ENCODE measurements at places on chromosomes 11 and 22.

- no peak for DNase-seq
Observed at GRCh38 chr11:96373826-96374225, 15.9 kb downstream of the CCDC82 start.

- peak; percentile 51 for DNase-seq
Observed at GRCh38 chr22:49825944-49826602, 1.6 kb downstream of the BRD1 start.

DNA sequence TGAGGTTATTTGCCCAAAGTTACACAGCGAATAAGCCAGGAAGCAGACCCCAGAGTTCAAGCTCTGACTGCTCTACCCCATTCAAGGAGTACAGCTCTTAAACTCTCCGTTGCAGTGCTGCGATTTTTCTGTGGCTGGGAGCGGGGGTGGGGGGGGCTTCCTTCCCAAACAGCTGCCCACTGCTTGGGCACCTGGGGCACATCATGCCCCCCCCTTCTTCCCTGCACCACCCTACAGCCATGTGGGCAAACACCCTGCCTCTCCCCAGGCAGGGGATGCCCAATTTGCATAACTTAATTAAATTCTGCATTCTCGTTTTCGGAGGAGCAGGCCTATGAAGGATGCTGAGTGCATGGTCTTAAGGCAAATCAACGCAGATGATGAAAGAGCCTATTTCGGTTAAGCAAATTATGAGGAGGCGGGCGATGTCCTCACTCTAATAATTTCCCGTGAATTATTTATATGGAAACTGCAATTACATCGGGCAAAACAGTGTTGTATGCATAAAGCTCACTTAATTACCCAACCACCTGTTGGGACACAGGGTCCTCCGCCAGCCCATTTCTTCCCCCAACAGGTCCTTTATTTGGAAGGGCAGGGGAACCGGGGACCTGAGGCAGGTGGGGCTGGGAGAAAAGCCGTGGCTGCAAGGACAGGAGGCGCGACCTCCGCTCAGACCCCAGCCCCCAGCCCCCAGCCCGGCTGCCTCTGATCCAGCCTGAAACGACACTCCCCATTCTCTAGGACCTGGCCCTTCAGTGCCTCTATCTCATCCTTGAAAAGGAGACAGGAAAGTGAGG is 610.5 kb downstream of the BUD13 start:
- no peak for DNase-seq

- DNase-seq = no peak
Observed at GRCh38 chr11:75762885-75763284, 5.7 kb upstream of the DGAT2 start.

DNA sequence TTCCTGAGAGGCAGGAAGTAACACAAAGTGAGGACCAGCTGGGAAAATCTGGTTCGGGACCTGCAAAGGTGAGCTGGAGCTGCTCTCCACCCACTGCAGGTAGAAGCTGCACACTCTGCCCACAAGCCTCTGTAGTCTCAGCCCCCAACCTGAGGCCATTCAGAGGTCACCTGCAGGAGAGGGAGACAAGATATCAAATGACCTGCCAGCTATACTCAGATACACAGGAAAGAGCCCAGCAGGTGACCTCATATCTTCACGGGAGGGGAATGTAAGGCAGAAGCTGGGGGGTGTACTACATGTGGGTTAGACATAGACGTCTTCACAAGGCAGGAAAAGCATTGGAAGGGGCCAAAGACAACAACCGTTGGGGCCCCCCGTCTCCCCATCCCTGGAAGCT is 86.1 kb downstream of the APIP start:
- DNase-seq = no peak

DNA sequence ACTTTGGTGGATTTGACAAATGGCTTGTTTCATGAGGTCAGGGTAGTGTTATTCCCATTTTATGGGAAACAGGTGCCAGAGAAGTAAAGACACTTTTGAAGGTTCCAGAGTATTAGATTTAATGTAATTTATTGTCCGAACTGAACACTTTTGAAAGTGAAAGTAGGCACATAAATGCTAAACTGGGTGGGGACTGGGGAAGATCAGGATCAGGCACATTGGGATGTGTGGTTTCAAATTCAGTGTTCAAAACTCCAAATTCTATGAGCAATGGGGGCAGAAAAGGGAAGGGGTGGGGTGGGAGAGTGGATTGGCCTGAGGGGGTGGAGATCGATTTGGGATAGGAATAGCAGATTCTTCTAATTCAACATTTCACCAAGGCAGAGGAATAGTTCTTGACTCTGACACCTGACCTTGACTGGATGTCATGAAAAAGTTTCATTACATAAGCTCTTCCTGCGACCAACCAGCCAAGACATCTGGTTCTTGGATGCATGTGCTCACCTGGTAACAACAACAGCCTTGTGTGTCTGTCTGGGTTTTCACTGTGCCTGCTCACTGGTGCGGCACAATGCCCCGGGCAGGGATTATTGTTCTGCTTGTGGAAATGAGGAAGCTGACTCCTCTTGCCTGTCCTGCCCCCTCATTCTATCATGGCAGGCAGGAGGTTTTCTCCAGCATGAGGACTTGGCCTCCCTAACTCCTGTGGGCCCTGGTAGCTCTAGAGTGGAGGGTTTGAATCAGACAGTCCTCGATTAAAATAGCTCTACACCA is 10.8 kb downstream of the PPFIBP2 start:
- no peak for DNase-seq

DNA sequence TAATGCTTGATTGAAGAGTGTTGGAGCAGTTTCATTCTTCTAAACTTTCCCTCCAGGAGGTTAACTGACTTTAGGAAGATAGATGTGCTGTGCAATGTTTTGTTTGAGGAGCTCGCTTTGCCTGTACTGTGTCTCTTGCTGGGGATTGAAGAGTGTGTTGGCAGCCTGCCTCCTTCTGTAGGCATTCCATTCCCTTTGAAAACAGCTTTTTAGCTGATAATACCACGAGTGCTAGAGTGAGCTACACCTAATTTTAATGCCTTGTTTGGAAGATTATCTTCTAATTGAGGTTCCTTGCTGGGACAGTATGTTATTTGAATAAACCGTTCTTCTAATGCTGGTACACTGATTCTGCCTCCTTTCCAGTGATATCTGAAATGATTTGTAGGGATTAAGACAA is 7.2 kb downstream of the DDX10 start:
- no peak for DNase-seq

GRCh38 chr11:86632499-86633269 is 39.7 kb downstream of the ME3 start:
- DNase-seq = no peak

- DNase-seq = no peak
Observed at GRCh38 chr11:11808992-11809615, 32.7 kb upstream of the USP47 start.

DNA sequence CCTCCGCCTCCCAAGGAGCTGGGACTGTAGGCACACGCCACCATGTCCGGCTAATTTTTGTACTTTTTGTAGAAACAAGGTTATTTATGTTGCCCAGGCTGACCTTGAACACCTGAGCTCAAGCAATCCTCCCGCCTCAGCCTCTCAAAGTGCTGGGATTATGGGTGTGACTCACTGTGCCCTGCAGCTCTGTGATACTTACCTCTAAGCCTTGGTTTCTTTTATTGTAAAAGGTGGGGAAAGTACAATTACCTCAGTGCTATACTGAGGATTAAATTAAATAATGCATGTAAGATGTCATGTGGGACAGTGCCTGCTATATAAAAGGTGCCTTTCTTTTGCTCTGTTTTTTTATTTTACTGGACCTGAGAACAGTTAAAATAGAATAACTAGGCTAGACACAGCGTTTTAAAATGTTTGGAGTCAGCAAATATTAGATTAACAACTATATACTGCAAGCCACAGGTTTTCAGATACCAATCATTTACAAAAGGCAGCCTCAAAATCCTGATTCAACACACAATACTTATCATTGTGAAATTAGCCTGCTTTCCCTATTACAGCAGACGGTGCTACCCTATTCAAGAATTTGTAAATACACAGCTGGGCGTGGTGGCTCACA is 30.0 kb downstream of the PRR14L start:
- no peak for DNase-seq

- DNase-seq = no peak
Observed at GRCh38 chr11:11793073-11793472, 48.7 kb upstream of the USP47 start.

DNA sequence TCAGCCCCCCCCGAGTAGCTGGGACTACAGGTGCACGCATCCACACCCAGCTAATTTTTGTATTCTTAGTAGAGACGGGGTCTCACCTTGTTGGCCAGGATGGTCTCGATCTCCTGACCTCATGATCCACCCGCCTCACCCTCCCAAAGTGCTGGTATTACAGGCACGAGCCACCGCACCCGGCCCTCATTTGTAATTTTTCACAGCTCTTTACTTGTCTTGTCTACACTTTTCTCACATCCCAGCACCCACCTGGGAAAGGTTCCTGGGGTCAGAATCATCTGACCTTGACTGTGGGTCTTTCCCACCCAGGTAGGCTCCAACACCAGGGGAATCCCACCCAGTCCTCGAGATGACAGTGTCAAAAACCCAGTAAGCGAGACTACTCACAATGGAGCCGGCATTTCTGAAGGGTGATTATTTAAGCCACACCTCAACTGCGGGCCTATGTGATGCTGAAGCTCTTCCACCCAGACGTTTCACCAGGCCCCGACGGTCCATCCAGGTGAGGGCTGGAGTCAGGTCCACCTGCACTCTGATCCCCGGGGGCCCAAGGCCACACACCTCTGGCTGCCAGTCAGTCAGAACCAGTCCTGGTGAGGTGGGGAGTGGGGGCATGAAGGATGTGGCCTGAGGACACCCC is 23.4 kb downstream of the CELSR1 start:
- no peak for DNase-seq

DNA sequence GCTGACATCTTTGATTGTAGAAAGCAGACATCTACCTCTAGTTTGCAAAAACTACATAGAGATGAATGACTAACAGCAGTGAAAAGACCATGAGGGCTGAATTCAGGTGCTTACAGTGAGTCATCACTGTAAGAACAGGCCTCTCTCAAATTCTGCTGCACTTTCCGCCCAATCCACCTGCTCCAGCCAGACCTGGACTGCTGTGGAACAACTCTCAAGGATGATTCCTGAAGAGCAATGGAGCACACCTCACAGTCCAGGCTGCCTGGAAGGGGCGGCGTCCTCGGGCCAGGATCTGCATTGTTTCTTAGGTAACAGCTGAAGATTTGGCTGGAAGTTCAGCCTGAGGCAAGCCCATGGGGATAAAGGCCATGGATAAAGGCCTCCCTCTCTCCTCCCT is 15.1 kb downstream of the APOL2 start:
- no peak for DNase-seq

GRCh38 chr11:64477675-64478074 is 113.3 kb upstream of the SLC22A12 start:
- DNase-seq = no peak

GRCh38 chr11:68302256-68302655 is 10.1 kb upstream of the LRP5 start:
- DNase-seq = no peak

DNA sequence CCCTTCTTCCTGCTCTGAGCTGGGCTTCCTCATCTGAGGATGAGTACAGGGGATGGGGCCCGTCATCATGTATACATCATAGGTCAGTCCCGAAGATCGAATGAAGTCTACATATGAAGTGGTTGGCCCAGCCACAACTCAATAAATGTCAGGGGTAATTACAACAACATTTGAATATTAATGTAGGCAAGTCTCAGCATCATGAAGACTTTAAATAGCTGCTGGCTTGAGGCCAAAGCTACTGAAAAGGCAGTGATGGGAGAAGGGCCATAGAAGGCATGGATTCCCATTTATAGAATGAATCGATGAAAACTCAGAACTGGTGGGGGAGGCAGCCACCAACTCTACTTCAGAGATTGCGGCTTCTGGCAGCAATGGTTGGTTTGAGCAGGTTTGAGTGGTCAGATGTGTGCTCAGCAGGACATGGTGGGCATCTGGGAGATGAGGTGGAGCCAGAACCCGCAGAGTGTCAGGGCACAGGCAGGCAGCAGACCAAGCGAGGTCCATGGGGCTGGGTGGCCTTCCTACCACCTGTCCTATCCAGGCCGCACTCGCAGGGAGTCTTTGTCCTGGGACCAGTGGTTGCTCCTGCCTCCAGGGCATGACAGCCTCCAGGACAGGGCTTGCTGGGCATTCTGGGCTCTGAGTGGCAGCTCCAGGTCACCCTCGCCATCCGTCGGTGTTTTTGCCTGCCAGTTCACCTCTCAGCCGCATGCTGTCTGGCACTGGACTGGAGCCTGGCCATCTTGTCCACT is 919.1 kb downstream of the TBC1D22A start:
- DNase-seq = no peak

DNA sequence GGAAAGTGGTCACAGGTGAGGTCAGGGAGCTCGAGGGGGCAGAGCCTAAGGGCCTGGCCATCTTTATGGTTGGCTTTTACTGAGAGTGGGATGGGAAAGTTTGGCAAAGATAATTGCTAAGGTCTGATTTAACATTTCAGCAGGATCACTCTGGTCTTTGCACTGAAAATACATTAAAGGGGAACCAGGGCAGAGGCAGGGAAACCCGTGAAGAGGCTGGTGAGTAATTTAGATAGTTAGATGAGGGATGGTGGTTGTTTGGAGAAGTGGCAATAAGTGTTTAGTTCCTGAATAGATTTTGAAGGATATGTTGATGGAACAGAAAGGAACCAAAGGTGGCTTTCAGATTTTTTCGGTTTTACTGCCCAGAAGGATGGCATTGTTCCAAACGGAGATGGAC is 50.8 kb downstream of the SCN3B start:
- DNase-seq = no peak

- DNase-seq = no peak
Observed at GRCh38 chr11:74638869-74639268, 46.5 kb downstream of the POLD3 start.

- DNase-seq = no peak
Observed at GRCh38 chr11:108501396-108501795, 3.2 kb upstream of the POGLUT3 start.

DNA sequence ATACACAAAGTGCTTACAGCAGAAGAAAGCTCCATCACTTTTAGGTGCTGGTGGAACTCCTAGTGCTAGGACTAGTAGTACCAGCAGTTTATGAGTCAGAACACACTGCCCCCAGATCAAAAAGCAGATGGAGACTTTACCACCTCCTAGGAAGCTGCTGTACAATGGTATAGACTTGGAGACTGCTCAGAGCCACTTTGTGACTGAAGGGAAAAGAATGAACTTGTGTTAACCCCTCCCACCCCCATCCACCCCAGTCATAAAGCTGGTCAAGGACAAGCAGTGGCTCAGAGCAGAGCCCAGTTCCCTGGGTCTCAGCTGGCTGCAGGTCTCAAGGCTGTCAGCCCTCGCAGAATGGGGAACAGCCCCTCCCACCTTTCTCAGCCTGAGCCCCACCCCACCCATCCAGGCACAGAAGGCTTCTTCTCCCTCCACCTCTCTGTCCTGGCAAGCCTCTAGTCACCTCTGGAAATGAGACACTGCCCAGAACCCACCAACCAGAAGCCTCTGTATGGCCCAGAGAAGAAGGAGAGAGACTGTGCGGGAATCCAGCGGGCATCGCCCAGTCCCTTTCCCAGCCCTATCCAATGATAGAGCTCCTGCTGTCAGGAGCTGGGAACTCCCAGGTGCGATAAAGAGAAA is 23.8 kb downstream of the PACSIN2 start:
- no peak for DNase-seq

GRCh38 chr11:69427906-69428880 is 53.3 kb upstream of the LINC01488 start:
- DNase-seq = no peak
